Ovary (tissue), 10 donors: ENCODE measurements at places on chromosomes 4 and X.

DNA sequence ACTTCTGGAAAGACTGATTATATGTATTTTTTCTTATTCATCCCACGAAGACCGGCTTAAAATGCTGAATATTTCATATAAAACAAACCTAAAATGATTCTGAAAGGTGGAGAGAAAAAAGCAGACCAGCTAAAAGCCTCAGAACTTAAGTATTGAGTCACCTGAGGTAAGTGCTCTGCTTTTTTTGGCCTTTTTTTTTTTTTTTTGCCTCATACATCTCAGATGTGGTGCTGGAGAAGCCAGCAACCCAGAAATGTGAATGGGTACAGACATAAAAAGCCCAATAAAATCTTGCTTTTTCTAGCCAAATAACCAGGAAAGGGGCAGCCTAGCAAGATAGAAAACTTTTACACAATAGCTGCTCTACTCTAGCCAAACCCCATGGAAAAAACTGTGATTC, 57.0 kb downstream of the RLIM start:
- no peak for DNase-seq

DNA sequence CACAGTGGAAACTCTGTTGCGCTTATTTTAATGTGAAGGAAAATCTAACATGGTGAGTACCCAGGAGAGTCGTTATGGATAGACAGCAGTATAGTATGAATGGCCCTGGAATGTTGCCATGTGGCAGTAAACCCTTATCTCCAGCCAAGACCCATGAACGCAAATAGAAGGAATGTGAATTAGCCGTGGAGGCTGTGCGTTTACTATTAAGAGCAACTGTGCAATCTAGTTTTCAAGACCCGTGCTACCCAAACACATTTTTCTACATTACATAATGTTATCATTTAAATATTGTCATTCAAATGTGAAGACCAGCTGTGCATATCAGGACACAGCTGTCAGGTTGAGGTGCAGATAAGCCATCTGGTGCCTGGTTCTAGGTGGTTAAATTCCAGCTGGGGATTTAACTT, 13.3 kb upstream of the AGA start:
- no peak for DNase-seq

- peak; percentile 73 for DNase-seq
These were observed 5.3 kb downstream of the ZFYVE28 start for GRCh38 chr4:2412885-2413716.

DNA sequence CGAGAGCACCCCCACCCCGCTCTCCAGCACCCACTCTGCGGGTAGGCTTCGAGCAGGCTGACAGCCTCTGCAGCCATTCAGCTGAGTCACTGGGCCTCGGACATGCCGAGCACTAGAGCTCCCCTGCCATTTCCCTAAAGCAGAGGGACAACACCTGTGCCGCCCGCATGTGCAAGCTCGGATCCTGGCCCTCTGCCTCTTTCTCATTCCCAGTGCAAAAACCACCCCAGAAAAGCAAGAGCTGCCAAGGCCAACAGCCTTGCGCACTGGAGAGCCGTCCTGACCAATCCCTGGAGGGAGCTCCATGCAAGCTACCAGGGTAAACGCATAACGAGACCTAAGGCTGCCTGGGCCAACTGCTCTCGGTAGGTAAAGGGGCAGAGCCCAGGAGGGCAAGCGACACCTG, 5.3 kb downstream of the HCFC1 start:
- no peak for DNase-seq

GRCh38 chr4:152680988-152681603, 1.3 kb upstream of the TMEM154 start:
- DNase-seq: no peak

DNA sequence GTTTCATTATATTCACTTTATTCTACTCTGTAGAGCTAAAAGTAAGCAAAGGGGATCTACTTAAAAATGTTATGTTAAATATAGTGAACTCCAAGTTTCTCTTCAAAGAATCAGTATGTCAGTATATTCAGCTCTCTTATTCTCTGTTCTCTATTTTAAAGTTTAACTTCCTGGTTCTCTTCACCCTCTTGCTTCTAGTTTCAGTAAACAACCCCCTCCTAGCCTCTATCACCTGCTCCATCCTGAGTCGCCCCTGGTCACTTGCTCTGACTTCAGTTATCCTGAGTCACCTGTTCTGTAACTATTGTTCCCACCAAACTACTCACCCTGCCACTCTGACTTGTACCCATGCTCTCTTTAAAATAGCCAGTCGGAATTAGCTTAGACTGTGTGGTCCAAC, 180.9 kb upstream of the AADAT start:
- no peak for DNase-seq

DNA sequence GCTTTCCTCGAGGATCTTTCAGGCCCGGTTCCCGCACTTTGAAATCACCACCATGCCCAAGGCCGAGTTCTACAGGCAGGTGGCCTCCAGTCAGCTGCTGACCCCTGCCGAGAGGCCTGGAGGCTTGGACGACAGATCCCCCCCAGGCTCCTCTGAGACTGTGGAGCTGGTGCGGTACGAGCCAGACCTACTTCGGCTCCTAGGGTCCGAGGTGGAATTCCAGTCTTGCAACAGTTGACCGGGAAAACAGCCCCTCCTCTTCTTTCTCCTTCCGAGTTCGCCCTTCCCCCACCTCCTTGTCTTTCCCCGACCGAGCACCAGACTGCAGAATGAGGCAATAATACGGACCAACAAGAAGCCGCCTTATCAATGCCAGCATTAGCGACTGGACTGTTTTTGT, 54.4 kb downstream of the ELF4 start:
- no peak for DNase-seq
